Common myeloid progenitor, CD34-positive (primary cell): ENCODE measurements at places on chromosomes 11 and 22.

- no peak for DNase-seq
These were observed 107.0 kb downstream of the FAR1 start for GRCh38 chr11:13775471-13775870.

GRCh38 chr11:13315517-13316432, 38.2 kb downstream of the BMAL1 start:
- peak; percentile 74 for DNase-seq

DNA sequence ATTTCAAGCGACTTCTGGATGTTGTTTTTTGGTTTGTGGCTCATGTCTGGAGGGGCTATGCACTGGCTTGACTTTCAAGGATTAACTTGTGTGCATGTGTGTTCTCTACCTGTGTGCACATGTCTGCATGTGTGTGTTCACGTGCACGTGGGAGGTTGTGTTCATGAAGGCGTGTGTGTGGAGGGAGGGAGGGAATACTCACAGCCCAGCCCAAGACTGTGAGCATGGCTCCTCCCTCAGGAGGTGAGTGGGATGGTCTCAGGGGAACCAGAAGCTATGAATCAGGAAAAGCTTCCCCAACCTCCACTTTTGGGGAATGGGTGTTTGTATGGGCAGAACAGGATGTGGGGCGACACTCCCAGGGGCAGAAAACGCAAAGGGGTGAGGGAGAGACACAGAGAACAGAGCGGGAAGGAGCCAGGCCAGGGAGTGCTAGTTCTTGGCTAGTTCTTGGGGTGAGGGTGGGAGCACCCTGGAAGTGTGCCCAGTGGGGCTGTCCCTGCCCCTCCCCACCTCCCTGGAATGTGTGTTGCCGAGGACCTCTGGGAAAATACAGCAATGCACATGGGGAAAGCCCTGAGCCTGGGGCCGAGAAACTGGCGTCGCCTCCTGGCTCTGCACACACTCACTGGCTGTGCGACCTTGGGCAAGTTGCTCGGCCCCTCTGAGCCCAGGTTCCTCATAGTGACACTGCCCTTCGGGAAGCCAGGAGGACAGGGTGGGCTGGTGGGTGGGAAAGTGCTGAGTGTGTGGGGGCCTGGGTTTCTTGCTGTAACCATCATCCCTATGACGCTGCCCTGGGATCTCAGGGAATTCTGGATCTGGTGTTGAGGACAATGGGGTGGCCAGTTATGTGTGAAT, 16.9 kb upstream of the ALX4 start:
- no peak for DNase-seq

DNA sequence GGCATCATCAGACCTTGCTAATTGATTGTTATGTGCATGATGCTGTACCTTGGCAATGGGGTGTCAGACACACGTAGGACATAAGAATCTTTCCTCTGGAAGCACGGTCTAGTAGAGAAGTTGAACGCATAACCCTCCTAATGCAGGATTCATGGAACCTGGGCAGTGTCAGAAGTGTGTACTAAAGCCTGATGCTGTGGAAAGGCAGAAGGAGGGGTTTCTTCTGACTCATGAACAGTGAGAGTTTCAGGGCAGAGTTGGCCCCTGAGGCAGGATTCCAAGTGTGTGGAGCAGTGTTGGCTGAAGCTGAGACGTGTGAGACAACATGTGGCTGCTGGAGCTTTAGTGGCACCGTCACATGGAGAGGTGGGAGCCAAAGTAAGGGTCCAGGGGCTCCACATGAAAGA, 3.5 kb downstream of the PANX1 start:
- DNase-seq: no peak

DNA sequence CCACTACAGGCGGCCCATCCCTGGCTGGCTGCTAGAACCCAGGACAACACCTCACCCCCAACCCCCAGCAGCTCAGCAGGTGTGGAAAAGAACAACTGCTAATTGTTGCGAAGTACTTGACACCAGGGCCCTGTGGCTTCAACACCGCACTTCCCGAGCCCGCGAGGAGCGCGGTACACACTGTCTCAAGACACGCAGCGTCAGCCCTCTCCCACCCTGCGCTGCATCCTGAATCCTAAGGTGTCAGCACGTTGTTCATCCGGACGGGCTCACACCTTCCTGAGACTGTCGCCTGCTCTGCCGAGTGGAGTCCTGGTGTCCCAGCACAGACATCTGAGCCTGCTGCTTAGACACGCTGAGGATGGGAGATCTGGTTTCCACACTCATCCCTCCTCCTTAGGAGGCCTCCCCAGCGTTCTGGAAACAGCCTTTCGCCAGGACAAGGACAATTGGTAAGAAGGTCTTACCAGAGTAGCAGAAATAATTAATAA, 1336.2 kb downstream of the BRD1 start:
- DNase-seq: peak; percentile 24

DNA sequence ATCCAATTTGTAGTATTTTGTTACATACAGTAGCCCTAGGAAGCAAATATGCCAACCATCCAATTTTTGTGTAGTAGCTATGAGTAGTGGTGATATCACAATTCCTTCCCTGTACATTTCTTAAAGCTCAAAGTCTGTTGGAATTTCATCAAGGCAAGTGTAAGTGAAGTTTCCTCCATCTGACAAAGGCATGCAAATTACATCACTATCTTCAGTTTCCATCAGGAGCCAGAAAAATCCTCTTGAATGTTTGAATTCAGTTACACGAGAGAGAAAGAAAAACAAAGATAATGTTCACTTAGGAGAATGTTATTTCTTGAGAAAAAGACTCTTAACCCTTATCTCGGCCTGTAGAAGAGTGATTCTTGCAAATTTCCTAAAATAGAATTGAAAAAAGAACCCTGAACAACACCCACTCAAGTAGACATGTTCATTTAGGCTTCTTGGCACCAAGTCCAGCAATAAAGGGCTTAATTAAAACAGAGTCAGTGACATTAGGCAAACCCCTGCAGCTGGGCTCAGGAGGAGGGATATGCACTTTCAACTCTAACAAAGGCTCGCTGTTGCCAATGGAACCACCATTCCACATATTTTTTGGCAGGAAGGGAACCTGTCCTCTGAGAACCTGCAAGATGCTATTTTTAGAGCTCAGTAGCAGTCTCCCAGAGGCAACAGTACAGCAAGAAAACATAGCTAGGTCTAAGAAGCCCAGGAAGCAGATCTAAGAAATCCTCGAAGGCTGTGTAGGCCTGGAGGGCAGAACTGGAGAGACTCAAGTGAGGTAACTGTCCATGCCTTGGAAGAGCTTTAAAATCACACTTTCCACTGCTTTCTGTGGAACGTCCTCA, 144.6 kb downstream of the CCDC81 start:
- no peak for DNase-seq

DNA sequence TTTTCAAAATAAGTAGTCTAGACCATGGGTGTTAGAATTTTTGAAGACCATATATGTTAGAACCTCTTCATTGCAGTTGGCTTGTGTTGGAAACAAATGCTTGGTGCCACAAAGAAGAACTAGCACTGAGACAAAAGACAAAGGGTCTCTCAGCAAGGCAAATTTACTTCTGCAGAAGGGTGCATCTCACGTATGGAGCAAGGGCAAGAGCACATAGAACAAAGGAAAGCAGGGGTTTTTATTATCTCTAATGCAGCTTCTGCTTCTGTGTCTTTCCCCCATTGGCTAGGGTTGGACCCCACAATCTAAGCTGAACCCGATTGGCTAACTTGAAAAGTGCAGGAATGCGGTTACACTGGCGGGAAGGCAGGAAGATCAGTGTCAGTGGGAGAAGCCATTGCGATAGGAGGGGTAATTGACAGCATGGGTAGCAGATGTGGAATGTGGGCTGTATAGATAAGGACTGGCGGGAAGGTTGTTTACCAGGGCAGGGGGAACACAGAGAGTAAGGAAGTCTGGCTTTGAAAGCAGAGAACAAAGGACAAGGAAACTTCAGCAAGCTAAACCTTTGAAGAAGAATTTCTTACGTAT, 9.2 kb upstream of the RBMXL2 start:
- no peak for DNase-seq

DNA sequence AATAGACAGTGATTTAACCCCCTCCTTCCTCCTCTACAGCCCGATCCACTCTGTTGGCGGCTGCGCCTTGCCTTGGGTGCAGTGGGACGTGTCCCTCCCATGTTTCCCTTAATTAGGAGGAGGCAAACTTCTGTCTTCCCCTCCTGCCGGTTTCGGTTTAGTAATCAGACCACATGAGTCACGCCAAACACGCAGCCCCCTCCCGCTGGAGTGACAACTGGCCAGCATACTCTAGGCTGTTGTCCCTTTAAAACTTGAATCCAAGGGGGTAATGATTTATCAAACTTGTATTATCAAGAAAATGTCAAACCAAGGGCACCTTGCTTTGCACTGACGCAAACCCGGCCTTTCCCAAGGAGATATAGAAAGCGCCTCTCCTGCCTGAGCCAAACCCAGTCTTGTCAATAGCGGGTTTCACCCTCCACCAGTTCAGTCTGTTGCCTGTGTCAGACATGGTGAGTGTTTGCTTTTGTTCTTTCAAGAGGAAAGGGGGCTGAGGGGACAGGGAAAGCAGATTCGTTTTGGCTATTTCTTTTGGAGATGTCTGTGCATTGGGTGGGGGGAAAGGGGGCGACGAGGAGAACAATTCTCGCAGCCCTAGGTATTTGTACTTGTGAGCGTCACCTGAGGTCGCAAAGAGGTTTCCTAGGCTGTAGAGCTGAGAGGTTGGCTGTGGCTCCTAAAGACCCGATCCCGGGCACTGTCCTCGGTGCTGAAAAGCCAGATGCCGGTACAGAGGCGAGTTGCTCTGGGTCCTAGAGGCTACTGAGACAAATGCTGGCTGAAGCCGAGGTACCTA, at the start of gene SLC6A5:
SLC6A5 (plus strand) TSS at position 388 of the 799 bp plus-strand sequence; CDS start at position 453, 65 bp downstream.
- peak; percentile 81 for DNase-seq

DNA sequence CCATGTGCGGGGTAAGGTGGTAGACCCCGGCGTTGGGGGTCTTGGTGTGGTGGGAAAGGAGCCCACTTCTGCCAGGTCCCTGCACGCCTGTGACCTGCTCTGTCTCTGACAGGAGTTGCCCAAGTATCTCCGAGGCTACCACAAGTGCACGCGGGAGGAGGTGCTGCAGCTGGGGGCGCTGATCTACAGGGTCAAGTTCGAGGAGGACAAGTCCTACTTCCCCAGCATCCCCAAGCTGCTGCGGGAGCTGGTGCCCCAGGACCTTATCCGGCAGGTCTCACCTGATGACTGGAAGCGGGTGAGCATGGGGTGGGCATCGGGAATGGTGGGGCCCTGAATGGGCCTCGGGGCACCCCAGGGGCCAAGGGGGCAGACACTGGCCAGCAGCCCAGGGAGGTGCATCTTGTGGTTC, 83.0 kb downstream of the MYO7A start:
- no peak for DNase-seq

- DNase-seq: no peak
These were observed 61.3 kb downstream of the RCN1 start for GRCh38 chr11:32152216-32152615.

- no peak for DNase-seq
These were observed 66.0 kb upstream of the LARGE1 start for GRCh38 chr22:33986167-33986771.

GRCh38 chr22:50572965-50573364, 5.3 kb downstream of the CPT1B start:
- DNase-seq: no peak

DNA sequence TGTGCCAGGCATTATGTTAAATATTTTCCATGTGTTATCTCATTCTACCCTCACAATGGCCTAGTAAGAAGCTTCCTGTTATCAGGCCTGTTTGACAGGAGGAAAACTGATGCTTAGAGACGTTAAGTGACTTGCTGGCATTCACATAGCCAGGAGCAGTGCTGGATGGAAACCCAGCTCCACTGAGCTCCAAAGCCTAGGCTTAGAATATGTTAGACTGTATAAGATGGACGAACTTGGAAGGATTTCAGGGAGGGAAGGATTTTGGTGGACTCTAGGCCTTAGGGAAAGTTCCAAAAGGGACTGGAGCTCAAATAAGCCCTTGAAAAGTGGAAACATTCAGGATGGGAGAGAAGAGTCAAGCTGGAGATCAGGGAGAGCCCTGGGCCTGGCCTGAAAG, 2.1 kb downstream of the CD44 start:
- DNase-seq: no peak

- peak; percentile 88 for DNase-seq
These were observed 480.5 kb downstream of the TMEM135 start for GRCh38 chr11:87518266-87518665.

GRCh38 chr22:22786301-22787115, 101.1 kb upstream of the IGLL5 start:
- no peak for DNase-seq

DNA sequence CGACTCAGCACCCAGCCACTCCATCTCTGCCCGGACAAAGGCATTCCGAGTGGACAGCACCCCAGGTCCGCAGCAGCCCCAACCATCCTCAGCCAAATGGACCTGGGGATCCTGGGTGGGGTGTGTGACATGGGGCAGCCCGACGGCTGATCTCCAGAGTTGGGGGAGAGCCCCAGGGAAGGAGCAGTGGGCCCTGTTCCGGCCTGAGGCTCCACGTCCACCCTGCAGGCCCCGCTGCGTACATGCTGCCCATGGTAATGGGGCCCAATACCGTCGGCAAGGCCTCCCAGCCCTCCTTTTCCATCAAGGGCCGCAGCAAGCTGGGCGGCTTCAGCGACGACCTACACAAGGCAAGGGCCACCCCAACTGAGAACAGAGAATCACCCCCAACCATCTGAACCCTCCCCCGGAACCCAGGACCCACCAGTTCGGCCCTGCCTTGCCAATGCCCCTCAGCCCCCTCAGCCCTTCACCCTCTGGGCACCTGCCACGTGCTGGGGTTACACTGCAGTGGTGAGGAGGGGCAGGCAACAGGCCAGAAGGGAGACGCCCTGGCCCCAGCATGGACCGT, 5.4 kb downstream of the SCGB1C1 start:
- DNase-seq: no peak

DNA sequence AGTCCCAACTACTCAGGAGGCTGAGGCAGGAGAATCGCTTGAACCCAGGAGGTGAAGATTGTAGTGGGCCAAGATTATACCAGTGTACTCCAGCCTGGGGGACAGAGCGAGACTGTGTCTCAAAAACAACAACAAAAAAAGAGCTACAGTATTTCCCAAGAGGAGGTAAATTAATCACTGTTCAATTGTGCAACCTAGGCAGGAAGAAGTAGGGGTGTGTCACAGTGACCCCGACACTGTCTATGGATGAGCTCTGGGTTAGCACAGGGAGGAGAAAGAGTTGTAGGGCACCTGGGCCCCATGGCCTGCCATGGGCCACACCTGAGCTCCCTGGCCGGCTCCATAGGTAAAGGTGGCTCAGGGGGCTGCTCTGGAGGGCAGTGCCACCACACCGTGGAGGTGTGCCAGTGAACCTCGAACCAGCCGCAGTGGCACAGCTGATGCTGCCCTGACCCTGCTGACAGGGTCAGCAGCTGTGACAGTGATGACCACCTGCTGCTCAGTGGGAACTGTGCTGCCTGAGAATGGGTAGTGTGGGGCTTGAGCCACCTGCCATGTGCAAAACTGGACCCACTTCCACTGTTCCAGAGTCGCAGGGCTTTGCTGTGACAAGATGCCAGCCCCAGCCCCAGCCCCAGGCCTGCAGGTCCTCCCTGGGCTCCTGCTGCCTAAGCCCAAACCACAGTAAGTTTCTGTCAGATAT, 84.0 kb upstream of the PITPNB start:
- DNase-seq: no peak

DNA sequence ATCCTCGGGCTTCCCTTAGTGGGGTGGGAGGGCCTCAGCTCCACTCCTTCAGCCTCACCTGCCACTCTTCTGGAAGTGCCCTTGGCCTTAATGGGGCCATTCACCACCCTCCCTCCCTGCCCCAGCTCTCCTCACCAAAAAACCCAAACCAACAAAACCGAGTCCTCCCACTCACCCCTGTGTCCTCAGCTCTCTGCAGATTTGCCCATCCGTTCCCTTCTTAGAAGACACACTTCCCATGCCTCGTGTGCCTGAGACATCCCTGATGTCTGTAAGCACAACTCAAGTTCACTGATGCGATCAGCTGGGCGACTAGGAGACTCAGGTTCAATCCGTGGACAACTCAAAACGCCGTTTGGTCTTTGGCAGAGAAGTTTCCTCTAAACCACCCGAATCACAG, 839.2 kb downstream of the TBC1D22A start:
- DNase-seq: no peak
